Femur (tissue), 1 donor: ENCODE measurements at places on chromosomes 4 and X.

GRCh38 chrX:115561605-115562479 lies 868 bp downstream of the PLS3 start:
- peak; percentile 59 for DNase-seq

- DNase-seq: no peak
Measured at GRCh38 chrX:137566746-137567679, 1.1 kb downstream of the ZIC3 start.

DNA sequence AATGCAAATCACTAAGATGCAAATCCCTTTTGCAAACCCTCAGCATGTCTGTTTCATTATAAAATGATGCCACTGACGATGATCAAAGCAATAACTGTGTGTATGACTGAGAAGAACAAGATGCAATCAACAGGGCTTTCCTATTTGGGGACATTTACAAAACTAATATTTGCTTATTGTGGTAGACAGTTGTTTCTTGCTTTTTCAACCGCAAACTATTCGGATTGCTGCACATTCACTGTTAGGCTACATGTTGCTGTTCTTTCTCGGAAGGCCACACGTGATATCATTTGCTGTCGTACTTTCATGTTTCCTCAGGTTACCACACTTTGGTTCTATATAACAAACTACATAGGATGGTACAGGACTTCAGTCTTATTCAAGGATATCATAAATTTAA lies 49.8 kb downstream of the NPY5R start:
- no peak for DNase-seq

DNA sequence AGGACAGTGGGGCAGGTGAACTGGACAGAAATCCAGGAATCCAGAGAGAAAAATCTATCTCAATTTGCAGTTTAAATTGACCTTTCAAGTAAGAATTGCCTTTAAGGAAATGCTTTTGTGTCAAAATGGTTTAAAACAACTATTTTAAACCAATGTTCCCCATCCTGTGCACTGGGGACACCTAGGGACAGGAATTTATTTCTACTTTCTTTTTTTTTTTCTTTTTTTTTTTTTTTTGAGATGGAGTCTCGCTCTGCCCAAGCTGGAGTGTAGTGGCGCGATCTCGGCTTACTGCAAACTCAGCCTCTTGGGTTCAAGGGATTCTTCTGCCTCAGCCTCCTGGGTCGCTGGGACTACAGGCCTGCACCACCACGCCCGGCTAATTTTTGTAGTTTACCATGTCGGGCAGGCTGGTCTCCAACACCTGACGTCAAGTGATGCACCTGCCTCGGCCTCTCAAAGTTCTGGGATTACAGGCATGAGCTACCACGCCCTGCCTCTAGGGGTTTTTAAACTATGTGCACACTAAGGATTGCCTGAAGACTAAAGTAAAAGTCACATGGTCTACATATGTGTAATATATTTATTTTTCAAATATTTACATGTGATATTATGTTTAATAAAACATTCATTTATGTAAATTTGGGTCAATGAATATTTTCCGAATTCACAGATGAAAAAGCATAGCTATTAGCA lies 1213.4 kb downstream of the STIM2 start:
- no peak for DNase-seq

DNA sequence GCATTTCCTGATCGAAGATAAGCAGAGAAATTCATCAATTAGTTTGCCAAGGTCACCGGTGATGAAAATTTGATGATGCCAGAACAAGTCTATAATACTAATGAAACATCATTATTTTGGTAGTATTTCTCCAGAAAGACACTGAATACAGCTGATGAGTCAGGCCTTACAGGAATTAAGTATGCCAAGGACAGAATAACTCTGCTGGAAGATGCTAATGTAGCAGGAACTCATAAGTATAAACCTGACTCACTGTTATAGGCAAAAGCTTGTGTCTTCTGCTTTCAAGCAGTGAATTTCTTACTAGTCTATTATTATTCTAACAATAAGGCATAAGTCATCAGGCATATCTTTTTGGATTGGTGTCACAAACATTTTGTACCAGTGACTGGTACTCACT lies 1825.1 kb upstream of the IGFBP7 start:
- no peak for DNase-seq

- no peak for DNase-seq
Measured at GRCh38 chr4:61320631-61321030, 120.5 kb downstream of the ADGRL3 start.

DNA sequence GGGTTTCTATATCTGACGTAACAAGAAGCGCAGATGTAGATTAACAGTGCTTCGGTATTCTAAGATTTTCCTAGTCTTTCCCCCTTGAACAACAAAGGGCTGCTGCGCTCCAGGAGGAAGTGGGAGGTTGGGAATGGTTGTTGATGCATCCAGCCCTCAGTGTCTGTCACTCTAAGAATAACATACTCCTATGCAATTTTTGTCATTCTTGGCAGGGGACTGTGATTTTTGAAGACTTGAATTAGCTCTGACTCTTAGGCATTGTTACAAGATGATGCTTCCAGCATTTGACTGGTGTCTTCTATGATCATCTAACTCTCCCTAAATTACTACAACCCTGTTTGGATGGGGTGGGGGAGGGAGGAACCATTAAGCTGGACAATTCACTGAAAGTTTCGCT lies 394.2 kb downstream of the ARHGAP24 start:
- DNase-seq: no peak
